ENCODE measurements at places on chromosomes 7 and 10.

DNA sequence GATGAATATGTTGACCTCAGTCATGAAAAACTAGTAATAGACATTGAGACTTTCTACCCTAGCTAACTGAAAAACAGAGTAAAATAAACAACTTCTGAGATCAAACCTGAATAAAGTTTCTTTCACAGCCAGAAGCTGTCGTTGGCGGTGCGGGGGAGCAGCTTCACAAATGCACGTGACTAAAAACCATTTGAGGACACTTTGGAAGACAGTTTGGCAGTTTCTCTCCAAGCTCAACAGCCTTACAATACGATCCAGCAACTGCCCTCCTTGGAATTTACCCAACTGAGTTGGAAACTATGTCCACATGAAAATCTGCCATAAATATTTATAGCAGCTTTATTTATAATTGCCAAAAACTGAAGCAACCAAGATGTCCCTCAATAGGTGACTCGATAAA lies 63.1 kb downstream of the CYTH3 start:
- DNase-seq = no peak

GRCh38 chr7:52273685-52274610 lies 761.5 kb upstream of the POM121L12 start:
- no peak for DNase-seq

DNA sequence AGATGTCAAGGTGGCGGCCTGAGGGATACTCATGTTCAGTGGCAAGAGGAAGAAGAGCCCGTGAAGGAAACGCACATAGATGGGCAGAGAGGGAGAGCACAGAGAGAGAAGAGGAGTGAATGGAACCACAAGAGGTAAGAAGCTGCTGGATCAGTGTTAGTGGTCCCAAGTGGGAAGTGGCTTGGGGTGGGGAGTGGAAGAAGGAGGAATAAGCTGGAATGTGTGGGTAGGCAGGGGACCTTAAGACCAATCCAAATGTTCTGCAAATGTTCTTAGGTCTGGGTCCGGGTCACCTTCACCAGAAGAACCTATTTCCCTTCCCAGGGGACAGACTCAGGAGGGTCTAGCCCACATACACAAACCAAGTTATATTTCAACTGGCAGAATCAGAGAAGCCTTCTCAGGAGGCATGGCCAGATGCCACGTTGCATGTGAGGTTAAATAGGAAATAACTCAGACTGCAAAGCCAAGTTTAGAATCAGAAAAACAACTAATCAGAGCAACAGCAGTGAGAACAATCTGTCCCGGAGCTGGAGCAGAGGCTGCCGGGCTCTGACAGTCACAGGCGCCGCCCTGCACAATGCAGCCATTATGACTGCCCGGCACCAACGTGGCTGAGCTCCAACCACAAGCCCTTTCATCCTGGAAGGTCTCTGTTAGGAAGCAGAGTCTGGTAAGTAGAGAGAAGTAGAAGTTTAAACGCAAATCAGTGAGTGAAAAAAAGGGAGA lies 78.6 kb upstream of the ARMC3 start:
- no peak for DNase-seq

- DNase-seq = no peak
These were observed 494.1 kb upstream of the SEMA3A start for GRCh38 chr7:84688671-84689070.

DNA sequence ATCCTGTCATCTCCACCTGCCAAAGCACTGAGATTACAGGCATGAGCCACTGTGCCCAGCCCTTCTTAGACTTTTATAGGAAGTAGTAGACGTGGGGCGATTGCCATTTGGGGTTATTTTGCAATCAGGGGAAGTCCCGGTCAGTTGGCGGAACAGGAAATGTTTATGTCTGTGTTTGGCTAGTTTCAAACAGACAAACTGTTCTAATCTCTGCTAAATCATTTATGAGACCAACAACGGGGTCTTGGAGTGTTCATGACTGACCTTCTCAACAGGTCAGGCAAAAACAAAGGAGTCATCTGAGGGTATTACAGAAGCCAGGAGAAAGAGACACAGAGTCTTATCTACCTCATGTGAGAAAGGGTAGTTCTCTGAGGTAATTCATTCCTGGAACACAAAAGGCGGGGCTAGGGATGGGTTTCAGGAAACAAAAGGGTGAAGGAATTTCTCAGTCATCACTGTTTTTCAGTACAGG lies 6.6 kb upstream of the TPK1 start:
- peak; percentile 88 for DNase-seq

- DNase-seq = peak; percentile 40
These were observed 18.9 kb downstream of the RBAK start for GRCh38 chr7:5064391-5065106.

DNA sequence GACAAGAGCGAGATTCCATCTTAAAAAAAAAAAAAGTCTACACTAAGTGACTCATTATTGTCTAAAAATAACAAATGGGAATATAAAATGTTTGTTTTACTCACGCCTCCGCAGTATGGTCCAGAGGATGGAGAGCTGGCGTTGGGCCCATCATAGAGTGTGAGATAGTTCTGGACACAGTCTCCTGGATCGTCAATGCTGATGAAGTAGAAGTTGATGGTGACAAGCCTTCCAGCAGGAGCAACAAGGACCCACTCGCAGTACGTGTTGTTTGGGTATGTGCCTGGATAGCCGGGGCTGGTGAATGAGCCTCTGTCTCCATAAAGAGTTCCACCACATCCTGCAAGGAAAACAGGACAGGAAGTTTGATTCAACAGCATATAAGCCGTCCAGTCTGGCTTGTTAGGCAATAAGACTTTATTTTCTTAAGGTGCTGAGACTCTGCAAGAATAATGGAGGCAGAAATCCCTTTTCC lies 11.5 kb upstream of the RSU1 start:
- DNase-seq = no peak

DNA sequence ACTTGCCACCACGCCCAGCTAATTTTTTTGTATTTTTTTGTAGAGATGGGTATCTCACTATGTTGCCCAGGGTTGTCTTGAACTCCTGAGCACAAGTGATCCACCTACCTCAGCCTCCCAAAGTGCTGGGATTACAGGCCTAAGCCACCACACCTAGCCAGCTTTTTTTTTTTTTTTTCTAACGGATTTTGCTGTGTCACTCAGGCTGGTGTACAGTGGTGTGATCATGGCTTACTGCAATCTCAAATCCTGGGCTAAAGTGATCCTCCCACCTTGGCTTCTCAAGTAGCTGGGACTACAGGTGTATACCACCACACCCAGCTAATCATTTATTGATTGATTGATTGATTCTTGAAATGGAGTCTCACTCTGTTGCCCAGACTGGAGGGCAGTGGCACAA lies 106.0 kb upstream of the TRIM24 start:
- DNase-seq = no peak

GRCh38 chr7:116582164-116582732 lies 57.4 kb downstream of the CAV1 start:
- no peak for DNase-seq

DNA sequence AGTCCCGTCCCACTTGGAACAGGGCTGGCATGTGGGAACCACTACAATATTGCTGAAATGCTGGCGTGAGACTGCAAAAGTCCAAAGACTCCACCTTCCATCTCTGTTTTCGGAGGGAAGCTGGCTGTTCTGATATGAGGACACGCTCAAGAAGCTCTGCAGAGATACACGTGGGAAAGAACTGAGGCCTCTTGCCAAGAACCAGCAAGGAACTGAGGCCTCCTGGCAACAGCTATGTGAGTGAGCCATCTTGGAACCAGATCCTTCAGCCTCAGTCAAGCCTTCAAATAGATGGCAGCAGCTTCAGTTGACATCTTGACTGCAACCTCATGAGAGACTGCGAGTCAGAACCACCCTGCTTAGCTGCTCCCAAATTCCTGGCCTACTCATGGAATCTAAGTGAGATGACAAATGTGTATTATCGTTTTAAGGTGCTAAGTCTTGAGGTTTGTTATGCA lies 30.8 kb downstream of the SGMS1 start:
- DNase-seq = no peak

DNA sequence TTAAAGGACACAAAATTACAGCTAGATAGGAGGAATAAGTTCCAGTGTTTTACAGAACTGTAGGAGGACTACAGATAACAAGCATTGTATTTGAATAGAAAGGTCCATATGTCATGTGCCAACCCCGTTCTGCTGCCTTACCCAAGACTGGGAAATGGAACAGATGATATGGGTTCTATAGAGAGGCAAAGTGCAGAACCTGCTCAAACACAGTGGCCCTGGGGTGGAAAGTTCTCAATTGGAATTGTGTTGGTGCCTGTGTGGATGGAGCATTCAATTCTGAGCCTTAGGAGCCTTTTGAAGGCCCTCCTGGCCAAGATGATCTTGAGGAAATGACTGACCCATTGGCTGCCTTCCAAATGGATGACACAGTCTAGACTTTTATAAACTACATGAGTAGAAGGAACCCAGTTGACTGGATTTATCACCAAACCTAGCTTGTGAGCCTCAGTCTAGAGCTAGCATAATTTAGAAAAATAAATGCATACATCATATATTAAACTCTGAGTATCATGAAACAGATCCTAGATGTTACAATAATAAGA lies 4.1 kb upstream of the PRSS1 start:
- no peak for DNase-seq

GRCh38 chr10:102644066-102644645 lies at the start of gene TRIM8:
Gene TRIM8 (plus strand): TSS chr10:102644479. CDS start chr10:102644618, 139 bp downstream.
- DNase-seq = peak; percentile 79

DNA sequence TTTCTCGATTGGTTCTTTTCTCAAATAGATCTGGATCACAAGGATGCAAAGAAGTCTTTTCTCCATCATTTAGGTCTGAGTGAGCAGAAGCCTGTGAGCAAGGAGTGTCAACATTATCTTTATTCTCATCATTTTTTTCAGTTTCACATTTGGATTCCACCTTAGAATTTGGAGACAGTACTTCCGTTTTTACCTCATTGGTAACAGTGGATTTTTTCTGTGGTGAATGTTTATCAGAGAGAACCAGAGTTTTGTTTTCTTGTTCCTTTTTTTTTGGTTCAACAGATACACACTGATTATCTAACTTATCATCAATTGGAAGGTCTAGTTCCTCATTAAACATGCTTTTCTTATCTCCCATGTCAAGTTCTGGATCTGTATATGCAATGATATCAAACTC lies 151.3 kb downstream of the GALNT11 start:
- DNase-seq = no peak

DNA sequence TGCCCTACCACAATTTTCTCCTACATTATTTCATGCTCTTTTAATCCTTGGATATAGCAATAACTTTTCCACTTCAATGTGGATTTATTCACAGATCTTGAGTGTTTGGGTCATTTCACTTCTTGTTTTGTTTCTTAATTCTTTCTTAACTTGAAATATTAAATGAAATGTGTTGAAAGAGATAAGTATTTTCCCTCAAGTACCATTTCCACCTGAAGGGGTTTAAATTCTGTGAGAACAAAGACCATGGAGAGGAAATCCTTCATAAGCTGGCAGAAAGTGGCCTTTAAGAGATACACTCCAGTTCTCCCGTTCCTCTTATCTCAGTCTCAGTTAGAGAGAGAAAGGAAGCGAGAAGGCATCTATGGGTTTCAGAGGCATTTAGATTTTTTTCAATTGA lies 14.1 kb upstream of the DLD start:
- no peak for DNase-seq

DNA sequence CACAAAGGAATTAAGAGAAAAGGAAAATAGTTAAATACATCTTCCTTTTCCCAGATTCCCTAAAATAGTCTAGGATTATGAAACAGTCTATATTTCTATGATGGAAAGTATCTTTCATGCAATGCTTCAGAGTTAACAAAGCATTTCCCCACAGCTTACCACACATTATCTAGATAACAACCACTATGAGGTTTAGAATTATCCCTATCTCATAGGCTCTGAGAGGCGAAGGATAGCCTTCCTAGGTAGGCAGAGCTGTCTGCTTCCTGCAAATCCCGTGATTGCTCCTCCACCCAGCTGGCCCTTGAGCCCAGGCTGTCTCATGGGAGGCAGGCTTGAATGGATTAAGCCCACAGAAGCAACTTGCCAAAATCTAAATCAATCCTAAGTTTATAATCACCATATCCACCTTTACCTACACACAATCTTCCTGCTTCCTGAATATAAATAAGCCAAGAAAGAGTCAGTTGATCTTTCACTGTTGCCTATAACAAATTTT lies 321.4 kb upstream of the AOAH start:
- no peak for DNase-seq

DNA sequence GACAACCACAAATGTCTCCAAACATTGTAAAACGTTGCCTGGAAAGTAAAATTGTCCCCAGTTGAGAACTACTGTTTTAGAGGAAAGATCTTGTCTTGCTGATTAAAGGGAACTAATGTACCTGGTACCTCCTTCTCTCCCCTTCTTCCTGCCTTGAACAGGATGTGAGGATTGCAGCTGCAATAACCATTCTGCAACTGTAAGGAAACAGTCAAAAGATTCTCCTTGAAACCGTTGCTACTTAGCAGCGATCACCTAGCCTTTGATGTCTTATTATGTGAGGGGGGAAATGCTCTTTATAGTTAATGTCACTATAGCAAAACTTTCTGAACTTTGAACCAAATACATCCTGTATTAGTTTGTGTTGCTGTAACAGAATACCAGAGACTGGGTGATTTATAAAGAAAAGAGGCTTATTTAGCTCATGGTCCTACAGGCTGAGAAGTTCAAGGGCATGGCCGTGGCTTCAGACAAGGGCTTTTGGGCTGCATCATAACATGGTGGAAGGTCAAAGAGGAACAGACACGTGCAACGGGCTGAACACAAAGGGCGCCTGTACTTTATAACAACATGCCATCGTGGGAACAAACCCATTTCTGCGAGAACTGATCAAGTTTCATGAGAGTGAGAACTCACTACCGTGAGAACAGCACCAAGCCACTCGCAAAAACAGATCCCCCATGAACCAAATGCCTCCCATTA lies 54.2 kb upstream of the PARD3 start:
- DNase-seq = no peak

GRCh38 chr10:118776960-118777359 lies 22.2 kb upstream of the CACUL1 start:
- no peak for DNase-seq

GRCh38 chr10:97571622-97572021 lies 957 bp upstream of the ANKRD2 start:
- DNase-seq = no peak
